NCI-H345 (cell line): ENCODE measurements at places on chromosomes 5 and 9.

GRCh38 chr5:127326431-127326830 is 35.8 kb downstream of the MEGF10 start:
- DNase-seq = no peak

GRCh38 chr5:87661784-87662566 is 249.2 kb upstream of the CCNH start:
- no peak for DNase-seq

DNA sequence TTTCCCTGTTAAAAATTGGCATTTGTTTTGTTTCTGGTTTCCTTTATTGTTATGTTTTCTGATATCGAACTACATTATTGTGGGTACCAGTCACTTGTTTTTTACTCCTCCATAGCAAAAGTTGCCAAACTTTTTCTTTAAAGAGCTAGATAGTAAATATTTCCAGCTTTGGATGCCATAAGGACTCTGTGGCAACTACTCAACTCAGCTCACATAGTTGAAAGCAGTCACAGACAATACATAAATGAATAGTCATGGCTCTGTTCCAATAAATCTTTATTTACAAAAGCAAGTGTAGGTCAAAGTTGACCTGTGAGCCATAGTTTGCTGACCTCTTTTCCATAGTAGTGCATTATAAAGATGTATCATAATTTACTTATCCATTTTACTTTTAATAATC is 305.0 kb downstream of the RASEF start:
- no peak for DNase-seq

DNA sequence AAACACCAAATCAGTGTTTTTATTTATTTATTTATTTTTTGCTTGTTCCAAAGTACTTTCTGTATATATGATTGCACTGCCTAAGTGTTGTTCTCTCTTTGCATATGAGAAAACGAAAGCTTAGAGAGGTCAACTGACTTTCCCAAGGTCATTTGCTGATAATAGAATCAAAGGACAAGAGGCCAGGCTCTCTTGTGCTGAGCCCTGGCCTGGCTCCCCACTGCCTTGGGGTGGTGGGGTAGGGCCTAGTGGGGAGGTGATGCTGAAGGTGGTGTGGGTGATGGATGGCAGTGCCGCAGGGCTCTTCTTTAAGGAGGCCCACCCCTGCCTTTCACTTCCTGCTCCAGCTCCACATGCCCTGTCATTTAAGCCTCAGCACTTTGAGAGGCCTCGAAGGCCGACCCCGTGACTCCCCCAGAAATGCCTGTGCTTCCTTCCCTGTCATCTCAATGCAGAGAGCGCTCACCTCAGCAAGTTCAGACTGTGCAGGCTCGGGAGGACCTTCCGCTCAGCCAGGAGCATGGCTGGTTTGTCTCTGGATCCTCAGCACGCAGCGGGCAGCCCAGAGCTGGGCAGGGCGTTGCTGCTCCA is 59.5 kb downstream of the SMIM23 start:
- DNase-seq = no peak

DNA sequence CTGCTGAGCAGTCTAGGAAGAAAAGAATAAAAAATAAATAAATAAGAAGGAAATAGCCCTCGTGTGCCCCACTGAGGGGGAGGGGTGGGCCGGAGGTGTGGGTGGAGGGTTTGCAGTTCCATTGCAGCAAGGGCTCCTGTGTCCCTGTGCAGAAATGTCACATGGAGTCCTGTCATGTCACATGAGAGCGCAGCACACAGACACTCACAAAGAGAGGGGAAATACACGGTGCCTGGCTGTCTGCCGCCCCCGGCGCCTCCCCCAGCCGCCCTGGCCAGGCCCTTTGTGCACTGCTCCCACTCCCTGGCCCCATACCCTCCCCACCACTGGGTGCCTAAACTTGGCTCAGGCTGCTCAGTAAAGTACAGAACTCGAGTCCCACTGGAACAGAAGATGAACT is 55.6 kb upstream of the SPTLC1 start:
- DNase-seq = no peak

DNA sequence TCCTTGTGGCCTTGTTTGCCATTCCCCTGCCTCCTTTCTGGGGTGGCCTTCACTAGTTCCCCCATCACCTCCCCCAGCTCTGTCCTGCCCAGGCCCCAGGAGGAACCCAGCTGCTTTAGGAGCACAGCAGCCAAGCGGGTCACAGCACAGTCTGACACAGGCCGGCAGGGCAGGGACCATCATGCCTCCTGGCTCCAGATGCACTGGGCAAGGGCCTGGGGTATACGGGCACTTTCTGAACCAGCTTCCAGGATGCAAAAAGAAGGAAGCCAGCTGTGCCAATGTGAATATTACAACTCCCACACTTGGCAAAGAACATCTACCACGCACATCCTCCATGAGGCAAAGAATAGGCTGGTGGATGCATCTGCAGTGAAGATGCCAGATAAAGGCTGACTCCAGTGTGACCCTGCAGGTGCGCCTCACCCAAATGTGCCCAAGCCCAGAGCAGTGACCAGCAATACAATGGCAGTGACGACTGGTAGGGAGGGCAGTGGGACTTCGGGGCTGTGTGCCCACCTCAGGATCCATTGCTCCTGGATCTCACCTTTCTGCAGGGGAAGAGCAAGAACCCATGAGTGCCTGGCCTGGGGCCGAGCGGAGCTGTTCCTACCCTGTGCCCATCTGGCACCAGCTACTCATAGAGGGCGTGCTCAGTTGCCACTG is 6.3 kb upstream of the IL3 start:
- no peak for DNase-seq

GRCh38 chr5:157160001-157160400 is 6.1 kb downstream of the GARIN3 start:
- DNase-seq = no peak

DNA sequence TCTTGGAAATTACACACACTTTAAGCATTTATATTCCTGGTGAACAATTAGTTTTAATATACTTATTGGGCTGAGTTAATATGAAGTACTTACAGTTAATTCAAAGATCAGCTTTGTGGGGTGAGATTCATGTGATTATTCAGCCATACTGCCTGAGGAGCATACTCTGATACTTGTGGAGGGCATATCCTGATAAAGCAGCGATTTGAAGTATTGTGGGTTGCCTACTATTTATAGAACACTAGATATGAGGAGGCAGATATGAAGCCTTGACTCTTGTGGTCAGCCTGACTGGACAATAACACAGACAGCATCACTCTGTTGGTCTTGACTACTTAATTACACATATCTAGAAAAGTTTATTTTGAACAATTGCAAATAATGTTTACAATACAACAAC is 27.0 kb upstream of the AGGF1 start:
- DNase-seq = no peak

GRCh38 chr9:130990306-130990977 is 18.5 kb upstream of the LAMC3 start:
- no peak for DNase-seq

GRCh38 chr9:6405371-6405770 is 7.6 kb upstream of the UHRF2 start:
- no peak for DNase-seq
